ENCODE measurements at places on chromosomes 5 and 9.

DNA sequence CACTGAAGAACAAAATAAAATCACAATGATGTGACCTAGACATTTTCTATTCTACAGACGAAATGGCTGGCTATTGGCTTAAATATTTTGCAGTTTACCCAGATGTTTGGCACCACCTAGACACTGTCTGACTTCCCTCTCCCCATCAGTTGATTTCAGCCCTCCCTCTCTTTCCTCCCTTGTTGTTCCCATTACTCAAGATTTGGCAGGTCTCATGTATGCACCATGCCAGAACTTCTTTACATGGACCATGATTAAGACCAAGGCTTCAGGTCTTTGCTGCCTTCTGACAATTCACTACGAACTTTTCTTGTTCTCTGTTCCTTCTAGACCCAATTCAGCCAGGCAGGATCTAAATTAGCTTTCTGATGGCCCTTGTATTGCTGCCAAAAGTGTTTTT, 66.6 kb upstream of the GDNF start:
- no peak for DNase-seq

GRCh38 chr5:142360607-142361120, 35.8 kb upstream of the SPRY4 start:
- DNase-seq = peak; percentile 85

- DNase-seq = no peak
These were observed 61.4 kb upstream of the RUFY1 start for GRCh38 chr5:179488975-179489374.

DNA sequence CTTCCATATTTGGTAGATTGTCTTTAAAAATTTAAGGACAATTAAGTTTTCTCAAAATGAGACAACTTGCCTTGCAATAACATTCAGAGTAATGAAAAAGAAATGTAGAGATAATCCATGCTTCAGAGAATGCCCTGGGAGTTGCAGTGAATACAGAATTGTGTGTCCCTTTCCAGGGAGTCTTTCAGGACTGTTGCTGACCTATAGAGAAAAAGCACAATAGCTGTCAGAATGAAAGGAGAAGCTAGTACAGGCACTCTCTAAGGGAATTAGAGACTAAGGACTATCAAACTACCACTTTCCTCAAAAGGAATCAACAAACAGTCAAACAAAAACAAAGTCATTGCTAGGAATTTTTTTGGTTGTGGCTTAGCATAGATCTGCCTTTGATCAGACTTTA, 93.0 kb downstream of the CCDC192 start:
- DNase-seq = no peak

DNA sequence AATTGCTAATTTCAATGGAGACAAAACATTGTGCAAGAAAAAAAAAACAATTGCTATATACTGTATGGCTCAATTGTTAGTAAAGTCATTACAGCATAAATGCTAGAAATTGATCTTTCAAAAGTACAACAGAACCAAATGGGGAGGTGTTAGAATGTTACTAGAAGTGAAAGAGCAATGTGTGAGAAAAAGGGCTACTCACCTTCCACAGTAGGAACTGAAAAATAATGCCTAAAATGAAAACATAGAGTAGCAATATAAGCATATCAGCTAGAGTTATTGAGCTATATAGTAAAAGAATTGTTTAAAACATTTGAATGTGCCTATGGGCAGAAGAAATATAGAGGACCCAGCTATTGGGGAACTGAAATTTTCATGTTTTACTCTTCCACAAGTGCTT, 10.9 kb upstream of the RXFP3 start:
- no peak for DNase-seq

GRCh38 chr5:147403651-147404640, 105.9 kb downstream of the DPYSL3 start:
- no peak for DNase-seq

DNA sequence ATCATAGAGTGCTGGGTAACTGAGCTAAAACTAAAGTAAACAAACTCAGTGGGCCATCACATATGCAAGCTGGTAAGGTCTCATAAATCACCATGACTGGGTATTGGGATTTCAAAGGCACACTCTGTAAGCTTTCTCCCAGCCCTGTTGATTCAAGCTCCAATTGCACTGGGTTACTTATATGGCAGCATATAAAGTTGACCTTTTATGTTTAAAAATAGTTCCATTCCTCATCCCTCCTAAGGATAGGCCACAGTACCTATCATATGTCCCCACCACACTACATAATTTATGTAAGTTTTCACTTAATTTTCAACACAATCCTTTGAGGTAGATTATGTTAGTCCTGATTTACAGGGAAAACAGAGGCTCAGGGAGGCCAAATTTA, 438.4 kb downstream of the RAB3C start:
- no peak for DNase-seq
